ENCODE measurements at places on chromosomes 5 and 9.

DNA sequence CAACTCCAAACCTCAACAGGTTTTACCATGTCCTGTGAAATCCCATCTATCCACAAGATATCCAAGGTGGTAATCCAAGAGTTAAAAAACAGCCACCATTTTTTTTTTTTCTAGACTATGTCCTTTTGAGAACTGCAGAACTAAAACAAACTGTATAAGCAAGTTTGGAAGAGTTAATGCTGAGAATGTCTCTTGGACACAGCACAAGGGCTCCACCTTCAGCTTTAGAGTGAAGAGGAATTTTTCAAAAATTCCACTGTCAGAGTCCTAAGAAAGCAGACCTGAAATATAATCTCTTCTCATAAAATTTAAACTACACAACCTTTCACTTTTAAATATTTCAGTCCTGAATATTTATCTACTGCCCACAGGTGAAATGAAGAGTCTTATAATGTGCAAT, 167.8 kb upstream of the CCNG1 start:
- DNase-seq, result no peak

DNA sequence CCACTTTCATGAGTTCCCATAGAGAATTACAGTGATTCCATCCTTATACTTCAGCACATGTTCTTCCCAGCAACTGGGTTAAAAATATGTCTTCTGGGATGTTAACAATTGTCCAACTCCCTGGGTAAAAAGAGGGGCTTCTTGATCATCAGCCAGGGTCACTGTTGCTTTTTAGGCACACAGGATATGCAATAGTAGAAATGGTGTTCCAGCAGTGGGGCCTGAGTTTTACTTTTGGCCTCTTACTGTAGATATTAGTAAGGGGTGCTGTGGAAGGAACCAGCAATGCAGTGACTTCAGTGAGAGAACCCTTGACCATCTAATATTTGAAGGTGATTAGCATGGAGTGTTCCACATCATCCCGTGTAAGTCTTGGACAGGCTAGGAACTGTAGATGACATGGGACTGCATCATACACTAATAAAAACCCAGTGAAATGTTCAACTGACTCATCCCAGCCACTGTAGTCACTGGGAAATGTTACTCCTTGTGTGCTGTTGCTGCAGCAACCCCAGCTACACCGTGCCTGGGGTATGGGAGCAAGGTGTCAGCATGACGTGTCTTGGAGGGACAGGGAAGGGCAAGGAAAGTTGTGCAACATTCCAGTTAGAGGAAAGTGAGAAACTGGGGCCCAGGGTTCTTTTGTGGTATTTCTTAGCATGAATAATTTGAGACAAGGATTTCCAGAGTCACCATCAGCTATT, 610.9 kb downstream of the RAB3C start:
- DNase-seq, result peak; percentile 96

DNA sequence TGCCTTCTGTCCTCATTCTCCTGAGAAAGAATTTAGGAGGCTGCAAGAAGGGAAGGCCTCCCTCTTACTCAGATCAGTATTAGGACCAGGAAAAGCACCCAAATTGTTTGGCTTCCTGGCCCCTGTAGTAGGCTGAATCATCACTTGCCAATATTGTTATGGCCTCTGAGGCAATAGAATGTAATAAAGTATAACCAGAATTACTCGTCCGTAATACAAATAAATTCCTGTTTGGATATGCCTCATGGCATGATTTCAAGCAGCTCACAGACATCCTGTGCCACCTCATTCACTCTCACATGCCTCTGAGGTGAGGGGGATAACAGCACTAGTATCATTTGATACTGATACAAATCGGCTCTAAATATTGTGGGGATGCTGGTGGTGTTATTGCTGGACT, 427.3 kb downstream of the ISL1 start:
- no peak for DNase-seq

DNA sequence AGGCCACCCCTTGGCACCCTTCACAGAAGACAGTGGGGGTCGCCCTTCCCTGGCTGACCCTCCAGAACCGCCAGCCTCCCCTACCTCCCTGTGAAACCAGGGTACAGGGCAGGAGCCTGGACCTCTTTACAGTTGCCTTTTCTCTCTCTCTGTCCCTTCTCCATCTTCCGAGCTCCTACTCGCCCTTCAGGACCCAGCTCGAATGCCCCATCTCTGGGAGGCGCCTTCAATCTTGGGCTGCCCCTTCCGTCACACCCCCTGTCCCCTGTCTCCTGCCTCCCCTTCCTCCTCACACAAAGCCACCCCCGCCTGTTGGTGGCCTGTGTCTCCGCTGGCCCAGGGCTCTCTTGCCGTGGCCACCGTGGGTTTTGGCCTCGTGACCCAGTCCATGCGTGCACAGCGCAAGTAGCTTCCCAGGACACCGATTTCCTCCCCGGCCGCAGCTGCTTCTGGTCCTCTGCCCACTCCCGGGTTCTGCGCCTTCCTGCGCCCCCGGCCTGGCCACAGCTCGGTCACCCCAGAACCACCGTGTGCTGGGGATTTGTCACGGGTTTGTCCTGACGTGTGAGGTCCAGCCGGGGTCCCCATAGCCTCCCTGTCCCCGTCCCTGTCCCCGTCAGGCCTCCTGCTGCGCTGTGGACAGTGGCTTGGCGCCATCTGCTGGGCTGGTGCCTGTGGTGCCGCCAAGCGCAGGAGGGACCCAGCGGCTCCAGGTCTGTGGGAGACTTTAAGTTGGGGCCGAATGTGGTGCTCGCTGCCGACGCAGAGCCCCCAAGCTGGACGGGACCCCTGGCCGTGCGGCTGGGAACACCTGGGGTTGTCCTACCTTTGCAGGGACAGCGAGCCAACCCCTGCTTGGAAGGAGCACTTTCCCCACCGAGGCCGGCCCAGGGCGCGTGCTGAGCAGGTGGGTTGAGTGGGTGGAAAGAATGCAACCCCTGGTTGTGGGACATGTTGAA, 4.0 kb upstream of the TMEM250 start:
- DNase-seq, result no peak

DNA sequence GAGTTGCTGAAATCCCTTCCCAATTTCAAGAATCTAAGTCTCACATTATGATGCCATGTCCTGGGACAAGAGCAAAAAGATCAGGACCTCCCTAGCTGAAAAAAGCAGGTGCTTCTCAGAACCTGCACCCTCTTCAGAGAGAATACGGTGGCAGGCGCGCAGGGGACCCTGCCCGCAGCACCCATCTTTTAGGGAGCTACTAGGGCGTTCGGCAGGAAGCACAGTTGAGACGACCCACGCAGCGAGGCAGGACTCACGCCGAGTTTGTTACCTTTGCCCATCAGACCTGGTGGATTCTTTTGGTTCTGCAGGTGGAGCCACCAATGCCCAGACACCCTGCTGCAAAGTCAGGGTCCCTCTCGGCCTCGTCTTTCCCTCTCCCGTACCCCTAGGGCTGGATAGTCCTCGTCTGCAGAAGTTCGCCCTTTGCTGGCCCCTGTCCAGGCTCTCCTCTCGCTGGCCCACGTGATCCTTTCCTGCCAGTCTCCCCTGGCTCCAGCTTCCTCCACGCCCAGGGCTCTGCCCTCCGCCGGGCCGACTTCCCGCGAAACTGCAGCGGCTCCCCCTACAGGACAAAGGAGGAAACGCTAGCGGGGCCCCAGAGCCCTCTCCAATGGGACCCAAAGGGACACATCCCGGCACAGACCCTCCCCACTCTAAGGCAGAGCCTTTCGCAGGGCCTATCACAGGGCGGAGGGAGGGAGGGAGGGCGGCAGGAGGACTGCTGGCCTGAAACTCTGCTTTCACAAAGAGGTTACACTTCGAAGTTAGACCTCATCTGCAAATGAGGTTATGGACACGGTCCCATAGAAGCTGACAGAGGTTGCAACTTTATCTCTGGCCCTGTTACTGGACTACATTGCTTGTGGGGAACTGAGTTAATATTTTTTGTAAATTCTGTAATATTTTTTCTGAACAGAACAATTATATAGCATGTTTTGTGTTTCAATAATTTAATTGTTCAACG, 28.8 kb downstream of the TMEM174 start:
- DNase-seq, result no peak

- no peak for DNase-seq
Observed at GRCh38 chr5:52993367-52993766, 4.2 kb downstream of the ITGA2 start.

DNA sequence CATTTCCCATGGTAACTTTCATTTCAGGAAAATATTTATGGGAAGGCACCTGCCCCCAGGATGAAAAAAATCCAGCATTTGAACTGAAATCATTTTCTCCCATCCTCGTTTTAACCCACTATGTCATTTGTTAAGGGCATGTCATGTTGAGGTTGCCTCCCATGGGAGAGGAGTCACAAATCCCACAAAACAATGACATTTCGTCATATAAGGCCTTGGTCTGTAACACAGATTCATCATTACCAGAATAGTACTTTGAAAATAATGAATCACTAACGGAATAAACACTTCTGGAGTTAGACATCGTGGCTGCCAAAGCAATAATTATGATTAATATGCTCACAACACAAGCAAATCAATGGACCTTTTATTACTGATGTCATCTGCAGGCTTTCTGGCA, 274.1 kb downstream of the NDUFS4 start:
- DNase-seq, result no peak
